ENCODE measurements at places on chromosomes 3 and 15.

GRCh38 chr3:140238646-140239314 lies 303.8 kb downstream of the CLSTN2 start:
- DNase-seq: no peak

DNA sequence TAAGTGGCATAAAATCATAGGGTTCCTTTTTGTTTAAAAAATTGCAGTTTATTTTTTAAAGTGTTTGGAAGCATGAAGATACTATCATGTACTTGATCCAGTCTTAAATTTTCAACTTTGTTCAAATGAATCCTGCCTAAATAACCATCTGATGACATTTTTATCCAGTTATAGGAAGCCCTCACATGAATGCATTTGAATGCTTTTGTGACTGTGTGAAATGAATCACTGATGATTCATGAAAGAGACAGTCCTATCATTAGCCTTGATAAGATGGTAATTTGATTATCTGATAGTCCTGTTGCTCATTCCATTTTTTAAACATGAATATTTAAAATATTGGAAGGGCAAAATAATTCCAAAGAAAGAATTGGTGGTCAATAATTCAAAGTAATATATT lies 401.9 kb upstream of the ROBO2 start:
- no peak for DNase-seq

DNA sequence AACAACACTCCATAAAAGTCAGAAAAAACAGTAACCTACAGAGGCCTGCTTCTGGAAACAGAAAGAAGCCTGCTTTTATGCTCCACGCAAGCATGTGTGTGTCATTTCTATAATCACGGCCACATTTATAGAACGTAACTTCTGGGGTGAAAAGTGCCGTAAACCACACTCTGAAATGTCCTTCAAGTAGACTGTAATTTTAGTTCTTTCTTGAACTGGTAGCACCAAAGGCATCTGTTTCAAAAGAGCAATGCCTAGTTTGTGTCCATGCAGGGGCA lies 19.5 kb upstream of the CMTM7 start:
- no peak for DNase-seq

DNA sequence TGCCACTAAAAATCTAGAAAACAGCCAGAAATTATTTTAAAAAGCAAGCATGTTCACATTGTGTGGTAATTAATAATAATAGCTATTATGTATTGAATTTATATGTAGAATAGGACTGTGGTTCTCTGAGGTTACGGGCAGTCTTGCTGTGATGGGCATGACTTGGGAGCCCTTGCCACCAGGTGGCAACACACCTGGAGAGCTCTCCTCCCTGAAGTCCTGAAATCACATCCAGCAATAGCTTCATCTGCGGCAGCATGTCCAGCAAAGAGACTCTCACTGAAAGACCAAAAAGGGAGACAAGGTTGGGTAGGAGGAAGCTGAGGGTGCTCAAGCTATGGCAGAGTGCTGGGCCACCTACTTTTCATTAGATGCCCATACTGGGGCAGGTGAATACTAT lies 206.8 kb upstream of the IL12A start:
- no peak for DNase-seq

DNA sequence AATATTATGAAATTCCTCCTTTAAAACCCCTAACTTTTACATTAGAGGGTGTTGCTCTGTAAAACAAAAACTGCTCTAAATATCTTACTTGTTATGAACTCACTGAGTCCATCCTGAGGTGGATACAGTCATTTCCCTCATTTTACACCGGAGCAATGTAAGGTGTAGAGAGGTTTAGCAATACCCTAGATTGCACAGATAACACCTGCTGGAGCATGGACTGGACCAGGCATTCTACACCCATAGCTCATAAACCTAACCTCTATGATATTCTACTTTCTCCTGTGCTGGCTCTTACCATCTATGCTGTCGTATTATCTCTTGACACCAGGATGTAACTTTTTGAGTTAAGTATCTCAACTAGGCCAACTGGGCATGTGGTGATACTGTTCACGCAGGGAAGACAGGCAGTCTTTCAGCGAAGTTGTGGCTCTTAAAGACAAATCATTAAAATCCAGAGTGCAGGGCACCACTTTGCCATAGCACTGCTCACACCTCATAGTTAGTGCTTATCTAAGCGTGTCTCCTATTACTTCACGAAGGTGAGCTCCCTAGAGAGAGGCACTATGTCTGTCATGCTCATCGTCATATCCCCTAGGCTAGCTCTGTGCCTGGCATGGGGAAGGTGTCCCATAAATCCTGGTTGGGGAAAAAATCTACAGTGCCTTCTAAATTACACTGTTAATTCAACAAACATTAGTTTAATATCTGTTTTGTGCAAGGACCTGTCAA lies 100.1 kb upstream of the SLC2A2 start:
- DNase-seq: no peak

DNA sequence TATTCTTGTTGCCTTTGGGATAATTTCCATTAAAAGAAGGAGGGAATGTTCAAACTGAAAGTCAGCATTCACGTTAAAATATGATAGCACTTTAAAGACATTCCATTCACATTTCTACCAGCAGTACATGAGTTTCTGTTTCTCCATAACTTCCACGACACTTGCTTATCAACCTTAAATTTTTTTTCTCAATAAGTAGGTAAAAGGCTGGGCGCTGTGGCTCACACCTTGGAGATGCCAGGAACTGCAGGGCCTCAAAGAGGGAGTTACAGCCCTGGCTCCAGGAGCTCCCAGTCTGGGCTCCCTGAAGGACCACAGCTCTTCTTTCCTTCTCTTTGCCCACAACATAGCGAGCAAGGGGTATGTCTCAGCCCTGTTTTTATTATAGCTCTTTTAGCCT lies 42.9 kb upstream of the PRR23C start:
- DNase-seq: no peak

DNA sequence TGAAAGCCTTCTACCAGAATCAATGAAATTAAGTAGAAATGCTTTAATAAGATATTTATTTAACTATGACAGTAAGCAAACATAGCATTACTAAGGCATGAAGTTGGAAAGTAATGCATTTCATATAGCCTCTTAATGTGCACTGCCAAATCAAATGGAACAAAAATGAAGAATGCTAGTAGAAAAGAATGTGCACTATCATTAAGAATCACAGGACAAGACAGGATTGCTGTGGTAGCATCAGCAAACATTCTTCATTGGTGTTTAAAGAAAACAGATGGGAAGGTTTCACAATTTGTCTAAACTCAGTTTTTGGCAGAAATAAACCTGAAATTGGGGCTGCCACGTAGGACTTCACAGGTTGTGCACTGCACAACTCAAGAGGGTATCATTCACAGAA lies 168.9 kb downstream of the CNTN3 start:
- DNase-seq: no peak

DNA sequence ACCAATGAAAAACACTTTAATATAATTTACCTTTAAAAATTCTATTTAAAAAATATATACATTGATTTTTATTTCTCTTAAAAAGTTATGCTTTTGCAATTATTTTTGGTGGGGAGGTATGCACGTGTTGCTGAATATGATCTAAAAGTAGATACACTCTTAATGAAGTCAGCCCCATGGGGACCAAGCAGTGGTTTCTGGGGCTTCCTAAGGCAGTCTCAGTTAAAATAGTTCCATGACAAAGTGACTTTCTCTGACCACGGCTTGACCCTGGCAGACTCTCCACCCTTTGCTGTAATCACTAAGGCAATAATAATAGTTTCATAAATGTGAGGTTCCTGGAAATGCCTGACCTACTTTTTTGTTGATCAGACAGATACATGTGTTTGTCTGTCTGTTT lies 50.4 kb downstream of the CCR4 start:
- DNase-seq: no peak

- DNase-seq: no peak
These were observed 25.5 kb downstream of the ATP1B3 start for GRCh38 chr3:141901914-141902313.

GRCh38 chr3:149783576-149783975 lies 8.8 kb downstream of the ANKUB1 start:
- DNase-seq: no peak

DNA sequence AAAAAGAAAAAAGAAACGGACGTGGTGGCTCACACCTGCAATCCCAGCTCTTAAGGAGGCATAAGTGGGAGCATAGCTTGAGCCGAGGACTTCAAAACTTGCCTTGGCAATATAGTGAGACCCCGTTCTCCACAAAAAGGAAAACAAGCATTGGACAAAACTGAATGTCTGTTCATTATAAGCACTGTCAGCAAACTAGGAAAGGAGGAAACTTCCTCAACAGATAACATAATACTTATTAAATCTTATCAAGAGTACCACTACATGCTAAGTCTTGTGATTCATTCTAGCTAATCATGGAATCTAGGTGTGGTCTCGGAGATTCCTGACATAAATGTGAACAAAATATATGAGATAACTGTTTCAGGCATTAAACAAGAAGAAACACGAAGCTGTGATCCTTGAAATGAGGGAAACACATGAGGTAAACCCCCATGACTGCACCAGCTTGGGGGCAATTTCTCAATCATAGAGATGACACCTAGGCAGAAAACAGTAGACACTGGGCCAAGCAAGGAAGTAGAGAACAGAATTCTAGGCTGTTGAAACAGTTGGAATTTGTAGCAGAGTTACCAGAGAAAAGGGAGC lies 33.3 kb downstream of the TRPM7 start:
- no peak for DNase-seq

- DNase-seq: no peak
These were observed 750.4 kb upstream of the NR2F2 start for GRCh38 chr15:95580121-95580520.

DNA sequence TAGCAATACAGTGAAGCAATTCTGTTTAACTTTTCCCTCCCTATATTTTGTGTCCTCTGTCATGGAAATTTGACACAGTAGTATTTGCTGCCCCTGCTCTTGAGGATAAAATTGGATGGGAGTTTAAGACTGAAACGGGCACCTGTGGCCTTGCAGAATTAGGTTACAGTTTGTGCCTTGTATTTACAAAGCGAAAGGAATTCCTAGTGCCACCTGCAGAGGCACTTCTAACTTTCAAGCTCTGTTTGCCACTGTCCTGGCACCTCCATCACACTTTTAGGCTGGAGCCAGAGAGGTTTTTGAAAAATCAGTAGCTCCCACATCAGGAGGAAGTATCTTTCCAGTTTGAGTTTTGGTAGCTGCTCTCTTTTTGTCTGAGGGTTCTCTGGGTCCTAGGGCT lies 39.5 kb downstream of the CD86 start:
- no peak for DNase-seq

DNA sequence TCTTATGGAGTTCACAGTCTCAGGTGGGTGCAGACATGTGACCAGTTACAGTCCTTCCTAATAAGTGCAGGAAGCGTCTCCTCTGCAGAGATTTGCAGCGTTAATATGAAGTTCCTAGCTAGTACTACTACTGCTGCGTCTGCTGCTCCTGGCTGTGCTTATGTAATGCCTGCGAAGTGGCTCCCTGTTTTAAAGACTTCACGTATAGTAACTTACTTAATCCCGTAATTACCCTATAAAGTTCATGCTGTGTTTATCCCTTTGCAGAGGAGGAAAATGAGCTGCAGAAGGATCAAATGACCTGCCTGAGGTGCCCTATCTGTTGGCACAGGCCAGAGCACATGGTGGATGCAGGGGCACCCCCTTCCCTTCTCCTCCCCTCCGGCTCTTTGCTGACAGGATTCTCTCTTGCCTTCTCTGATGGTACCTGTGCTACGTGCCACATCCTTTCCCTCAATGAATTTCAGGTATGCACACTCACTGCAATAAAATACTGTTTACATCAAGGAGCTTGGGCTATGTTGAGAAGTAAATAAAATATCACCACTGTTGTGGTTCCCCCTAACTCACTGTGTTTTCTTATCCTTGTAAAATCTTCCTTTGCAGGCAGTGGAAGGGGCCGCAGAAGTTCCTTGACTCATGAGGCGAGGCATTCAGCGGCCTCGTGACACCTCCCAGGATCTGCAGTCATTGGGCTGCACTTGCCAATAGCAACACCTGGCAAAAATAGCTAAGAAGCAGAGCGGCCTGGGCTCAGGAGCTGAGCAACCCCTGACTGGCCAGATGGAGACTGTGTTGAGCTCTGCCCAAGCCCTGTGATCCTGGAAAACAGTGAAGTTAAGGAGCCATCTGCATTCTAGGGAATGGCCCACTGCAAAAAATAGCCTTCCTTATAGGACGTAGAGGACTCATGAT lies 188.9 kb upstream of the ATP10A start:
- DNase-seq: no peak

GRCh38 chr3:14823393-14823792 lies 4.6 kb downstream of the FGD5 start:
- DNase-seq: no peak

DNA sequence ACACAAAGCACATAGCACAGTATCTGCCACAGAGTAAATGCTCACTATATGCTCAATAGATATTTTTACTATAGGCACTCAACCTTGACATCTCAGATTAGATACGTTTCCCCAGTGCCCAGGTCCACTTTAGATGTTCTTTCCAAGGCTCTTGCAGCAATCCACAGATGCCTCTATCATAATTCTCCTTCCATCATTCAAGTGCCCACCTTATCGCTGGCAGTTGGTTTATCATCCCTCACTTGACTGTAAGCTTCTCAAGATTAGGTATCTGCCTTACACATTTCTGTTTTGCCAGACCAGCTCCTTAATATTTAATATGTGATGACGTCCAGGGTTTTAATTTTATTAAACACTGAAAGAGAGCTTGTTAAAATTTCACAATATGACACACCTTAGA lies 8.6 kb downstream of the NCEH1 start:
- no peak for DNase-seq

- no peak for DNase-seq
These were observed 49.2 kb downstream of the NBEAL2 start for GRCh38 chr3:47028667-47029066.

- DNase-seq: no peak
These were observed 910.1 kb downstream of the MCTP2 start for GRCh38 chr15:95141486-95141885.

DNA sequence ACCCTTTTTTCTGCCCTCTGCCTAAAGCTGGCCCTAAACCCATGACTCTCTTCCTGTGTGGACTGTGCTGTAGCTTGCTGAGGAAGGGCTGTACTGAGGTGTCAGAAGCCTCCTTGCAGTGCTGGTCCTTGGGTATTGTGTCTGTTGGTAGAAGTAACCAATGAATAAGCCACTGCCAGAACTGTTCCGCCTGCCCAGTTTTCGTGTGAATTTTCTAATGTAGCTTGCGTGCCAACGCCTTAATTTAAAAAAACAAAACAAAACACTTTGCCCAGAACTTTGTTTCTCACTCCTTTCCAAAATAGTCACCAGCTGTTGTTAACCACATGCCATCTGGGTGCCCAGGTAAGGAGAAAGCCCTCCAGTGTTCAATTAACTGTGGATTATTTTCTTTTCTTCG lies 101.9 kb downstream of the KLHL25 start:
- no peak for DNase-seq

GRCh38 chr3:36843065-36844051 lies 79.0 kb upstream of the DCLK3 start:
- DNase-seq: no peak

DNA sequence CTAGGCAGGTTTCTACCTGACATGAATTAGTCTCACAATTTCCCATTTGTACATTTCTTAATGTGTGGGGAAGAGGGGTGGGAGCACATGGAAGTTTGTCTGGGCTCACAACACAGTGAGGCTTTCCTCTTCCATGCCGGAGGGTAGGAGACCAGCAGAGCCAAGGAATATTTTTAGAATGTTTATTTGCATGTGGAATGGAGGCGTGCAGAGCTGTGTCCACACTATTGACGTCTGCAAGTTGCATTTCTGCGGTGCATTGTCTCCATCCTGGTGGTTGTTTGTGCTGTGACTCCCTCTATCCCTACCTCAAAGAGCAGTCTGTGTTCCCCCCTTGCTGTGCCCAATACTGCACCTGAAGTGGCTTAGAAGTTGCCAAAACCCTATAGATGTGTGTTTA lies 103.1 kb upstream of the LRTM1 start:
- no peak for DNase-seq

- DNase-seq: no peak
These were observed 721 bp upstream of the ZIC1 start for GRCh38 chr3:147408188-147409100.

Measured in activated T-helper 1 cell treated with anti-CD3 and anti-CD28 coated beads, Interleukin-2, amount 50 U/mL, for 16 hours (primary cell).